8988T (cell line): ENCODE measurements at places on chromosomes 1 and 21.

GRCh38 chr1:12150456-12151200 is 16.2 kb upstream of the TNFRSF1B start:
- no peak for DNase-seq

GRCh38 chr1:86938855-86939254 is 24.4 kb downstream of the HS2ST1 start:
- no peak for DNase-seq

DNA sequence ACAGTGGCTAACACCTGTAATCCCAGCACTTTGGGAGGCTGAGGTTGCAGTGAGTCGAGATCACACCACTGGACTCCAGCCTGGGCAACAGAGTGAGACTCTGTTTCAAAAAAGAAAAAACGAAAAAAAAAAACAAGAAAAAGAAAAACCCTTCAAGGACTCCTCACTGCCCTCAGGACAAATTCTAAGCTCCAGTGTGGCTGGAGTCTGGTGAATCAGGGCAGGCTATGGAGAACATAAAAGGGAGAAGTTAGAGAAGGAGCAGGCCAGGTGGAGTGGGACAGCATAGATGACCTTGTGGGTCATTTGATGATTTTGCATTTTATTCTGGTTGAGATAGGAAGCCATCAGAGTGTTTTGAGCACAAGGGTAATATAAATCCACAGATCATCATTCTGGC is 12.5 kb upstream of the UAP1 start:
- DNase-seq: no peak

DNA sequence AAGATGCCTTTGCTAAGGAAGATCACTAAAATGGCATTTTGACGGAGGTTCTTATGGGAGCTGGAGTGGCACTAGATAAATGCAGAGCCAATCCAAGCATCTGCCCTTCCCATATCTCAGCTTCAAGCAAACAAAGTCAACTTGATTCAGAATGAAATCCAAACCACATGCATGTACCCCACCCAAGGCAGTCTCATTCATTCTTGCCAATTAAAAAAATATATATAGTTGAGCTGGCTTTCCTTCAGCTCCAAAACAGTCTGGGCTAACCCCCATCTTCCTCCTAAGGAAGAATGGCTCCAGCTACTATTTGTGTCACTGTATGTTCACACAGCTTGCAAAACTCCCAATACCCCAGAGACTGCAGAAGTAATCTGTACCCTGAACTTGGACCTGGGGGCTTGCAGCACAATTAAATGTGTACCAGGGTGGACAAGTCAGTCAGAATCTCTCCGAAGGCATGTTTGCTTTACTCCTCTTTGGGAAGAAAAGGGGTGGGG is 35.4 kb downstream of the GPR3 start:
- no peak for DNase-seq

GRCh38 chr21:15741510-15741909 is 11.7 kb downstream of the USP25 start:
- no peak for DNase-seq

GRCh38 chr1:169146576-169147214 is 40.2 kb downstream of the ATP1B1 start:
- DNase-seq: no peak

DNA sequence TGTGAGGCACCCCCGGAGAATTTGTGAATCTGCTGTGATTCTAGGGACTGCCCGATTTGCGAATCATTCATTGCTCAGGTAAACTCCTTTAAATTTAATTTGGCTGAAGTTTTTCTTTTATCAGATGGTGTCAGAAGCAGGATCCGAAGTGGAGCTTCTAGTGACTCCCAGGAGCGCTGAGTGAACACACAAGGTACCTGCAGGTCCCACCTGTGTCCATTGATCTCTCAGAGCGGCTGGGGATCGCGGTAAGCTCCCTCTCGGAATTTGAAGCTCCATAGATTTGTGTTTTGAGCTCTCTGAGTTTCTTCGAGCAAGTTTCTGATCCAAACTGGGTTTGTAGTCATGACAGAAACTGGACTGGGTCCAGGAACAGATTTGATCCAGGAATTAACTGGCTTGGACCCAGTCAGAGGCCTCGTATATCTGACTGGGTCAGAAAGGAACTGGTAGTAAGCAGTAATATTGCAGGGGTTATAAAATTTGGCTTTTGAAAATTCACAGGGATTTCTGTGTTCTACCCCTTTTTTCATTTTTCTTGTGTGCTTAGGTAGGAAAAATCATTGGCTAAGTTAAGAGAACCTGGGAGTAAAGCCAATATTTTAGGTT is 56.2 kb upstream of the EDEM3 start:
- DNase-seq: no peak

DNA sequence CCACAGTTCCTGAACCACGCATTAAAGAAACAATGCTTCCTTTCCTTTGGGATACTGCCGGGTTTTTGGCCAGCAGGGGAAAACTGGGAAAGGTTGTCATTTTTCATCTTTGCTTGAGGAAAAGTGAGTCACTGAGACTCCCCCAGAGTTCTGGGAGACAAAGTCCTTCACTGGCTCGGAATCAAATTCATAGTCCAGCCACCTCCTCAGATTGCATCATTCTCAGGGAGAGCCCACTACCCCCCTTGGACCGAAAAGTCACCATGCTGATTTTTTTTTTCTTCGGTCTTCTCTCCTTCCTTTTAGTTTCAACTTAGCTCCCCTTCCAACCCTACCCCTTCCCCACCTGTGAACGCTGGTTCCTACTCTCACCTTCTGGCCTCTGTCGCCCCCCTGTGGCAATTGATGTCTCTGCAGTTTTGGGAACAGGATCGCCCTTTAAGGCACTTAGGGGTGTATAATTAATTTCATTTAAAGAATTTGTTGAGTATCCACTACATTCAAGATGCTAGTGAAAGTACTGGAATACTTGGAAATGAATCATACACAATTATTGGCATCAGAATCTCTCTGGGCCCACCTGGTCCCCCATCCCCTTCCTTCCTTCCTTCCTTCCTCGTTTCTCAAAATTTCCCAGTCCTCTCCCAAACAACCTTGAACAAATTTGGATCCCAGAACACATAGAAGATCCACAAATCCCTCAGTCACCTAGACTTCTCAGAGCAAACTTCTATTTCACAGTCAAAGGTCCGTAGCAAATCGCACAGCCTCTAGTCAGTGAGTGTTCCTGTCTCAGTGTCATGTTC is 6.9 kb downstream of the ACKR1 start:
- DNase-seq: no peak

GRCh38 chr1:160438935-160439334 is 38.6 kb downstream of the VANGL2 start:
- no peak for DNase-seq

- no peak for DNase-seq
Observed at GRCh38 chr1:207673399-207673798, 28.5 kb downstream of the CR1L start.

DNA sequence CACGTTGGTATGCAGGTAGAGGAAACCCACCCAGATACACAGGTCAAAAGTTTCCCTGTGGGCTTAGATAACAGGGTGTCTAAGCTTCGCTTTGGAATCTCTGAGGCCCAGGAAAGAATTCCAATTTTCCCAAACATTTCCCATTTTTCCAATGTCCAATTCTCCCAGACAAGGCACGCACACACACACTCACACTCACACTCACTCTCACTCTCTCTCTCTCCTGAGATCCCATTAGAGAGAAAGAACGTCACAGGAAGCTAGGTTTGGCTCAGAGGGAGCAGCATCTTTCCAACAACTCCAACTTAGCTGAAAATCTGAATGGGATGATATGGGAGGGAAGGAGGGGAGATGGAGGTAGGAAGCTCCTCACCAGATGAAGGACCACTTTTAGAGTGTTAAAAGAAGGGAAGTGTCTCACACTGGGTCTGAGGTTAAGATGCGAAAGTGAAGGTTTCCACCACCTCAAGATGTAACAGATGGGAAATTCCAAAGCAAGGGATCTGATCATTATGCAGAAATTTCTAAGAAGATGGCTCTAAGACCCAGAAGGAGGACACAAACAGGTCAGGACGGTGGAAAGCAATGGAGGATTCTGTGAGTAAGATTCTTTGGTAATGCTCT is 63.5 kb downstream of the GNG12 start:
- DNase-seq: no peak

GRCh38 chr1:7450838-7451237 is 320.3 kb upstream of the VAMP3 start:
- DNase-seq: no peak

- DNase-seq: no peak
Observed at GRCh38 chr21:28704746-28705145, 287.9 kb downstream of the LTN1 start.

GRCh38 chr1:38046333-38046883 is at the start of gene POU3F1:
Gene POU3F1 (minus strand): TSS chr1:38046793. CDS start chr1:38046743, 50 bp downstream.
- no peak for DNase-seq

GRCh38 chr1:116726872-116727820 is 27.1 kb upstream of the CD2 start:
- no peak for DNase-seq

GRCh38 chr1:102961549-102961948 is 146.8 kb downstream of the COL11A1 start:
- DNase-seq: no peak
